ENCODE measurements at places on chromosomes 1 and 21.

DNA sequence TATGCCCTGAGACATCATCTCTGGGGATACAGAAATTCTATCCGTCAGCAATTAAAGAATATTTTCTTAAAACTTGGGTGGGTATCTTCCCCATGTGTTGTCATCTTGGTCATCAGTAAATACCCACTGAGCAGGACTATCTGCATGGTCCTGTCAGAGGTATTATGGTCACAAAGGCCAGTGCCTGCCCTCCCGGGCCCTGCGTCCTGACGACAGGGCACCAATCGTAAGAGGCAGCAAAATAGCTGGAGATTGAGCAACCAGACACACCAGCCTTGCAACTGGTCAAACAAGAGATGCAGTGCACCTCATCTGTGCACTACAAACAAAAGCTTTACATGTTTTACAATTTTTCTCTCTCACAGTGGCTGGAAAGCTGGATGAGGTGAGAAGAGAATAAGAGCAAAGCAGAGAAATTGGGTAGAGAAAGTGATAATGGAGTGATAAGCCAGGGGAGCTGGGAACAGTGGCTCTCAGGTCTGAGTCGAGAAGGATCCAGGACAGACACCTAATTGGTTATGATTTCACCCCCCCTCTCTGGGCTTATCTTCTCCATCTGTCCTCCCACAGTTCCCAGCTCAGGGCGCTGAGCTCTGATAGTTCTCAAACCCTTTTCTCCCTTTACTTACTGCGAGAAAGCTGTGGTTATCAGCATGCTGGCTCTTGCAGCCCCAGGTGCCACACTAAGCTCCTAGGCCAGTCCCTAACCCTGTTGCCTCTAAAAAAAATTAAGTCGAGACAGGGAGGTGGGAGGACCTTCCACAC, 8.8 kb upstream of the SRP9 start:
- no peak for DNase-seq

DNA sequence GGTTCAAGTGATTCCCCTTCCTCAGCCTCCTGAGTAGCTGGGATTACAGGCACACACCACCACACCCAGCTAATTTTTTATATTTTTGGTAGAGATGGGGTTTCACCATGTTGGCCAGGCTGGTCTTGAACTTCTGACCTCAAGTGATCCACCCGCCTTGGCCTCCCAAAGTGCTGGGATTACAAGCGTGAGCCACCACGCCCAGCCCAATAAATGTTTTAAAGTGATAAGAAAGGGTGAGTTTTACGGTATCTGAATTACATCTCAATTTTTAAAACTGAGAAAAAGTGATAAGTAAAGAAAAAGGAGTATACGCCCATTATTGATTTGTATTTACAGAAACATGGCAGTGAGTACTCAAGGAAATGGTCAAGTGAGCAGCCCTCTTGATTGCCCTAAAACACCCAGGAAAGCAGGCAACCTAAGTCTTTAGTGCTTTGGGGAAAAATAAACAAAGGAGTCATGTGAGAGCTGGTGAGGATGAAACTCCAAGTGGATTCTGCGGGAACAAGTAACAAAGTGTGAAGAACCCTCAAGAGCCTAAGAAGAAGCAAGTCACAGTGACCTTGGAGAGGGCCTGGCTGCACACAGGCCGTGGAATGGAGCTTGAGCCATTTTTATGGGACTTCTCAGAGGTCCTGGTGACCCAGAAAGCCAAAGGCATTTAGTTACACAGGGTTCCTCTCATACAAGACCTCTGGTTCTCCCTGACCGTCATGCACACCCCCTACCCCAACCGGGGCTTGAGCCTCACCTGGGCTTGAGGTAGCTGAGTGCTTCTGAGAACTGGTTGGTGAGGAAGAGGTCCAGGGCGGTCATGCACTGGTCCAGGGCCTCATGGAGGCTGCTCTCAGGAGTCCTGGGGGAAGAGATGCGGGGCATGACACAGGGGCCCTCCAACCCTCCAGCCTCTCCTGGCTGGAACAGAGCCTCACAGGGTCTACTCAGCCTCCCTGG, 9.1 kb downstream of the TTC39A start:
- DNase-seq = no peak

- DNase-seq = no peak
Measured at GRCh38 chr1:89274411-89274857, 1.8 kb upstream of the GBP5 start.

GRCh38 chr1:8418301-8418700, 100.4 kb downstream of the SLC45A1 start:
- no peak for DNase-seq

- DNase-seq = no peak
Measured at GRCh38 chr1:101371259-101371658, 134.4 kb downstream of the S1PR1 start.

DNA sequence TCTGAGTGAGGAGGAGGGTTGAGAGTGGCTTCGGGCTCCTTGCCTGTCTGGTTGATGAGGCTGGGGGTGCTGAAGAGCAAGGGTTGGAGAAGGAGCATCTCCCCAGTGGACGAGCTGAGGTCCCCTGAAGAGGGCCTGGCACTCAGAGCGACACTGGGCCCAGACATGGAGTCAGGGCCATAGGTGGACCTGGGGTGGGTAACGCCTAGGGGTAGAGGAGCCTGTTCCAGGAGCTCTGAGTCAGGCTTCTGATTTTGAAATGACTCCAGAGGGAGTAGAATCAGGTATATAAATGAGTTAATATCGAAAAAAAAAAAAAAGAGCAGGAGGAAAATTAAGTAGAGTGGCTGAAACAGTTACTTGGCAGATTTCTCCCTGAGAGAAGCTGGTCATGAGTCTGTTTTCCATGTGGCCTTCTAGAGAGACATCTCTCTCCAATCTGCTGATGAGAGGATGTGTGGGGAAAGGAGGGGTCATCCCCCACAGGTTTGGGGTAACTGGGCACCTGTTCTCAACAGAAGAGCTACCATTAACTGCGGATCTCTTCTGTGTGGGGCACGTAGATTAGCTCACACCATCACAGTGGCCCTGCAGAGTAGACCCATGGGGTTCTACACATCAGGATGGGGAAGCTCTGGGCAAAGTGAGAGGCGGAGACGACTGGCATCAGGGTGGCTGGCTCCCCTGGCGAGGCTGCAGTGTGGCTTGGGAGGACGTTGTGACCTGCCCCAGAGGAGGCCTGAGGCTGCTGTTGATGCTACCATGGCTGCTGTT, 115.5 kb downstream of the DHRS3 start:
- no peak for DNase-seq

- DNase-seq = no peak
Measured at GRCh38 chr1:176939993-176940392, 224.5 kb downstream of the ASTN1 start.

DNA sequence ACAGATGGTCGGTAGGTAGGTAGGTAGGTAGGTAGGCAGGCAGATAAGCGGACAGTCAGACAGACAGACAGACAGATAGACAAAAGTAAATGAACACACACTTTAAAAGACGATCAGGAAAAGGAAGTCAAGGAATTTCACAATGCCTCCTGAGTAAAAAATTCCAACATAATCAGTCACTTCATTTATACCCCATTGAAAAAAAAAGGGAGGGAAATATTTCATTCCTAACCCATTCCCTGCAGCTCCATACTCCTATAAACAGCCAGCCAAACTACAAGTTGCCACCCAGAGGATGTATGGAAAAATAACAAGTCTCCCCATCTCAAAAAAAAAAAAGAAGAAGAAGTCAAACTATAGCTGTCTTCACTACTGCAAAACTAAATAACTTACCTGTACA, 43.4 kb downstream of the ZZZ3 start:
- no peak for DNase-seq

- DNase-seq = no peak
Measured at GRCh38 chr1:95086949-95087533, 14.3 kb upstream of the ALG14 start.

DNA sequence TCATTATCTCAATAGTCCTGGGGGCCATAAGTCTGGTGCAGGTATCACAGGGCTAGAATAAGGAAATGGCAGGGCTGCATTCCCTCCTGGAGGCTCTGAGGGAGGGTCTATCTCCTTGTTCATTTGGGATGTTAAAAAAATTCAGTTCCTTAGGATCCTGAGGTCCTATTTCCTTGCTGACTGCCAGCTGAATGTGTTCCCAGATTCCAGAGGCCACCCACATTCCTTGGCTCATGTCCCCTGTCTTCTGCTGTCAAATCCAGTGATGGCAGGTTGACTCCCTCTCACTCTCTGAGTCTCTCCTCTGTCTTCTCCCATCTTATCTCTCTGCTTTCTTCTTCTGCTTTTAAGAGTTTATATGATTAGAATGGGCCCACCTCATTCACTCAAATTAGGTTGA, 400.6 kb downstream of the PTPRU start:
- DNase-seq = no peak

GRCh38 chr1:205339197-205339702, 17.5 kb downstream of the KLHDC8A start:
- no peak for DNase-seq

DNA sequence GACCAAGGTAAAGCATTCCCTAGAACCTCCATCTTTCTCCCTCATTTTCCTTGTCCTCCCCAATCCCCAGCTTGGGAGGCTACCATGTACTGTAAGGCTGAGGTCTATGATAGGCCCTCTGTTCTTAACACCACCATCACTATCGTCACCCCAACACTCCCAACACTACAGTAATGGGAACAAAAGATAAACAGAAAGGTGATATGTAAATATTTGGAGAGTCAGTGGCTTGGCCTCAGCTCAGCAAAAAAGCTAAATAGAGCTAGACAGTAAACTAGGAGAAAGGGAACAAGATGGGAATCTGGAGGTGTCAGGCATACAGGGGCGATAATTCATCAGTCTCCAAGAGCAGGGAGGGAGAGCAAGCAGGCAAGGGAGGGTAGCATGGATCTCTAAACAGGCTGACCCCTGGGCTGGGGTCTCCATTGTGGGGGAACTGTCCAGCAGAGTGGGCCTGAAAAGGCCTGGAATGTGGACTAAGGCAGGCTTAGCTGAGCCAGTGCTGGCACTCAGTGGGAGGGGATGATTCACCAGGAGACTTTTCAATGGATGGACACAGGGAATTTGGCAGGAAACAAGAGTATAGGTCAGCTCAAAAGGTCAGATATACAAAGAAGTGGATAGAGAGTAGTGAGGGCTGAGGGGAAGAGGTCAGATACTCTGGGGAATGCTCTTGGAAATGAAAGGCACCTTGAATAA, 6.7 kb downstream of the WNT2B start:
- no peak for DNase-seq

DNA sequence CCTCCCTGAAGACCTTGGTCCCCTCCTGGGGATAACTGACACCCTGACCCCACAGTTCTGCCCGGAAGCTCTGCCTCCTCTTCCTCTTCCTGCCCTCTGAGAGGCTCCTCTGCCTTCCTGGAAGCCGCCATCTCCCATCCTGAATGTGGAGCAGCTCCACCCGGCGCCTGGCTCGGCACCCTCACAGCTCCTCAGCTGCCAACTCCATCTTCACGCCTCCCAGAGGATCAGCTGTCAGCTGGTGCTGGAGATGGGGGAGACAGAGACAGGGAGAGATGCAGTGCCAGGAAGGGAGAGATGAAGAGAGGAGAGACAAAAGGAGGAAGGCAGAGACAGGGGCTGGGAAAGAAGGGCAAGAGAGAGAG, 210.4 kb upstream of the CSF3R start:
- no peak for DNase-seq

GRCh38 chr21:41647806-41648561, 118.9 kb downstream of the RIPK4 start:
- DNase-seq = no peak

GRCh38 chr1:37556712-37557196, at the start of gene DNALI1:
DNALI1 (plus strand) TSS chr1:37556940; CDS start chr1:37556995, 55 bp downstream.
- DNase-seq = no peak

DNA sequence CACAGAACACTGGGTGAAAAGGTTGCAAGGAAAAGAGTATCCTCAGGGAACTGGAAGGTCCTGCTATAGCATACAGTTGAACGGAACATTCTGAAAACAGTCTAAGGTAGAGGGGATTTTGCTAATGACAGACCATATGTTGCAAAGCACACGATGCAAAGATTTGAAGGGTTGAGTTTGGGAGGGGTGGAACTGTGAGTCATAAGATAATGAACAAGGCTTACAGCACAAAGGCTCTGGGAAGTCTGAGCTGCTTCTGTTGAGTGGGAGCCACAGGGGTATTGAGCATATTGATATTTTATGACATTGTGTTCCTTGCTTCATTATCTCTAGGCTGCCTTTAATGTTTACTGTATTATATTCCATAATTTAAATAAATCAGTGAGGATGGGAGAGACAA, 104.9 kb downstream of the PLPPR4 start:
- DNase-seq = no peak

DNA sequence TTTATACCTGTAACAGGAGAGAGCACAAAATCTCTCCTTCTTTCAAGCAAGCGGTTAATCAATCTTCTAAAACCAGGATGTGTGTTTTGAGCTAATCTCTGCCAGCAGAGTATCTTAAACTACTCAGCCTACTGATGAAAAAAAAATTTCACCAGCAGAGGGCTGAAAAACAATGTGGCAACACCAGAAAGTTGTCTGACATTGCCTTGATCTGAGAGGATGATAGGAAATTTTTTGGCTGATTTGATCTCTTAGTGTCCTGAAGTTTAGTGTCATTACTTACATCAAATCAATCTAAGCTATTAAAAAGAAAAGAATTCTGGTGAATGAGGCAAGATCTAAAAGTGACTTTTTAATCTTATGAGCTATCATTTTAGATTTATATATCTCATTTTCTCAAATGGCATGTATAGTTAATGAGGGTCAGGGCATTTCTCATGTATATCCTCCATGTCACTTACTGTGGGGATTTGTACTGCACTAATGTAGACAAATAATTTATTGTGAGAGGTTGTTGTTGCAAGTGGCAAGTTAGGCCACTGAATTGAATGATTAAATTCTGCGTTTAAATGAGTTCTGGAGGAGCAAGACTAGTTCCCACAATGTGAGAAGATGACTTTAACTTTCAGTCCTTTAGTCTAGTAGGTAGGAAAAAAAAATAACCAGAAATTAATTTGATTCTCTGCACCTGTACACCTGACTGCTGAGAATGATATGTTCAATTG, 10.9 kb downstream of the ADAMTS1 start:
- no peak for DNase-seq

DNA sequence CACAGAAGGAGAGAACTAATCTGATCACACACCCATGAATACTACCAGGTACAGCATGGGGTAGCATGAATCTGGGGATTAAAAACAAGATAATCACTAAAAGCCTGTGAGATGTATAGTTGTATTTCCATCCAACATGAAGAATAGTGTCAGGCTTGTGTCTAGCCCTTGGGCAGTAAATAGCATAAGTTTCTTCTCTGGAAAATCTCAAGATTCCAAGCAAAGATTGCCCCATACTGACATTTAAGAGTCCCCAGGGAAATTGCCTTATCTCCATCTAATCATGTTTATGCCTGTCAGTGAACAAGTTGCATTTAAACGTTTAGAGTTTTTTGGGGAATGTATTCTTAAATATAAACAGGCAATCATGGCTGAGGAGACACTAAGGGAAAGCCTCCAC, 109.2 kb upstream of the SERTAD4 start:
- no peak for DNase-seq

GRCh38 chr1:86957221-86957620, 42.8 kb downstream of the HS2ST1 start:
- no peak for DNase-seq

GRCh38 chr1:201718346-201719202, 110.4 kb upstream of the IPO9 start:
- DNase-seq = no peak

Data from T-helper 9 cell (primary cell).